Peyer's patch (tissue), 4 donors: ENCODE measurements at places on chromosomes 7 and 10. TPM values are rescaled to one million over a fixed set of nuclear protein-coding genes. Genes with fewer than 3 reads are reported as not detected.

PSD gene
- not detected for total RNA-seq

- no peak for DNase-seq
These were observed 27.0 kb downstream of the PDZD8 start for GRCh38 chr10:117348236-117348635.

MINDY4 gene
- 3.9 TPM for total RNA-seq

DNA sequence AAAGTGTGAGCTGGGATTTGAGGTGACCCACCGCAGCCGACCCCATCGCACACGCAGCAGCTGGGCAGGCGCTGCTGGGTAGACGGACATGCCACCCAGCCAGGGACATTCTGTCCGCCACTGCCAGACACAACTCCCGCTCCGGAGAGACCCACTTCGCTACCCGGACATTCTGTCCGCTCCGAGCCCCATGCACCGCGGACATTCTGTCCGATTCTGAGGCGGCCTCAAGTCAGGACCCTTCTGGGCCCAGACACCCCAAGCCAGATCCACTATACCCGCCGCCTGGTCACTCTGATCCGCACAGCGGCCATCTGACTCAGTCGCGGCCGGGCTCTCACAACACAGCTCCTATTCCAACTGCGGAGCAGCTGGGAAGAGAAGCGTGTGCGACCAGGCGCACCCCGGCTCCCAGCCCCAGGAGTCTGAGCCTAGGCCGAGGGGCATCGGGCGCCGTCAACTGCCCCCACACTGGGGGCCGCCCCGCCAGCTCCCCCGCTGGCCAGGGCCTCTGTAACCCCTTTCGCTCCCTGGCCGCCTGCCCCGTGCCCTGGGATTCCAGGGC lies 763 bp downstream of the PITX3 start:
- no peak for DNase-seq

IFIT3 gene
- 16.4 TPM for total RNA-seq

DNA sequence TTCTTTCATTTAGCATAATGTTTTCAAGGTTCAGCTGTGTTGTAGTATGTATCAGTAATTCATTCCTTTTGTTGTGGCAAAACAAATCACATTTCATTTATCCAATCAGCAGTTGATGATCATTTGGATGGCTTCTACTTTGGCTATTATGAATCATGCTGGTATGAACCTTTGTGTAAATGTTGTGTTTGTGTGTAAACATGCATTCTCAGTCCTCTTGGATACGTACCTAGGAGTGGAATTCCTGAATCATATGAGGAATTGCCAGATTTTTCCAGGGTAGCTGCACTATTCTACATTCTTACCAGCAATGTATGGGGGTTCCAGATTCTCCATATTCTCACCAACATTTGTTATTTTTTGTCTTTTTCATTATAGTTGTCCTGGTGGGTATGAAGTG lies 578.5 kb upstream of the MKI67 start:
- no peak for DNase-seq

DNA sequence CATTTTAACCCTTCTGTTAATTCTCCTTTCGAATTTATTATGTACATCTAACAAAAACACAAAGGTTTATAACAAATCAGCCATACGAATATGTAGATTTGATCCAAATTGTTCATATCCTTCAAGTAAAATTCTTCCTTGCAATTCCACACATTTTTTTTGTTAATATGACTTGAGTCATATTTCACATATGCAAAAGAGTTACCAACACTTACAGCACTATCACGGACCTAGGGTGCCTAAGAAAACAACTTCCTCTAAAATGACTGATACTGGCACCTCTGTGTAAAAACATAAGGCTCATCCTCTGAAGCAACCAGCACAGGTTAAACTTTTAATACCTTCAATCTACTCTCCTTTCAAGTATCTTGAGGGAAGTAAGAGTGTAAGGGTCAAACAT lies 451.8 kb downstream of the SEMA3D start:
- no peak for DNase-seq

MARVELD1 gene
- 5.2 TPM for total RNA-seq

GRCh38 chr10:112821038-112821437 lies 129.0 kb upstream of the TCF7L2 start:
- DNase-seq, result no peak

DNA sequence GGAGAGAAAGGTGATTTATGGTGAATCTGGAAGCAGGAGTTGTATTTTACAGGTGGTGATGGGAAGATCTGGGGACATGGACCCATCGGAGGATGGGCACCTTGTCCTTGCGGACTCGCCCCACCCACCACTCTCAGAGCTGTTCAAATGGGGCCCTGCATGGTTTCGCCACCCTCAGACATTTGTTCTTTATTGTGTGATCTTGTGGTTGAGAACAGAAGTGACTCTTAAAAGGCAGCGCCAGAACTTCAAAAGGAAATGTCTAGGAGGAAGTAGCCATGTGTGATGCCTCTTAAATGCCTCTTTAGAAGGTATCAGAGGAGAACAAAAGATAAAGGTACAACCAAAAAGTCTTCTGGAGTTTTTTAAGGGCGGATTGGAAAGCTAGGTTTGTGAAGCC lies 205.7 kb downstream of the KIAA1217 start:
- DNase-seq, result no peak

DNA sequence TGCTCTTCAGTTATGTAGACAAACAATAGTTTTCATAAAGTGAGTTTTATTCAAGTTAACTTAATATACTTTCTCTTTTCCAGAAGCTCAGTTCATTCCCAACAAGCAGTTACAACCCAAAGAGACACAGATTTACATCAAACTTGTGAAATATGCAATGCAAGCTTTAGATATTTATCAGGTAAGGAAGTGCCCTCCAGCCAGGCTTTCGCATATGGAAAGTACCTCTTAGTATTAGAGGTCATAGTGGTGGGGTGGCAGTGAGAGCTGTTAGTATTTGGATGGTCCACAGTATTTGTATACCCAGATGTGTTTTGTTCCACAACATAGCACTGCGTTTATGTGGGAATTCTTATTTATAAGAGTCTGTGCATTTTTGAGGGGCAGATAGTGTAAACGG lies 32.1 kb downstream of the TRRAP start:
- no peak for DNase-seq

DNA sequence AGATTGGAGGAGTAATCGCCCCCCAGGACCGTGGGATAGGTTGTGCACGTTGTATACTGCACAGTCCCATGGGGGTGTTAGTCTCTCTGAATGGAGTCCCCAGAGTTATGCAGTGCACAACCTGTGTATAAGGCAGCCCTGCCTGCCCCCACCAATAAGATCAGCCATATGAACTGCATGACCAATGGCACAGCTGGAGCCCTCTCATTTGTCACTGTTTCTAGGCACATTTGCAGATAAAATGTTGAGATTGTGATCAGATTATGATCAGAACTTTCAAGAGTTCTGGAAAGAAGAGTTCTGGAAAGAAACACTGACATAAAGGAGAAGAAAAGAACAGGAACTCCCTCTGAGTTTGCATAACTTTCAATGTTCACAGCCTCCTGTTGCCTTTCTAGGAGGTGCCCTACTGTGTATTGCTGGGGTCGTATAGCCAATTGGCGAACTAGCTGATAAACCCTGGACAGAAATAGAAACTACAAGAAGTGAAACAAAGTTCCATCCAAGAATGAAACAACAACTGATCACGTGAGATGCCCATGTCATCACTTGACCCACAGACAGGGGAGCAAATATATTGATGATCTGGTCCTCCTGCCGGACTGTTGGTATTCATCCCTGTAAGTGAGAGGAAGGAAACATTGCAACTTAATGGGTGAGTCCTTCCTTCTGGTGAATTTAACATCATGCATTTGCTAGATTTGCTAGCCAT lies 49.6 kb upstream of the TOMM7 start:
- DNase-seq, result peak; percentile 37

MORN4 gene
- not detected for total RNA-seq

DNA sequence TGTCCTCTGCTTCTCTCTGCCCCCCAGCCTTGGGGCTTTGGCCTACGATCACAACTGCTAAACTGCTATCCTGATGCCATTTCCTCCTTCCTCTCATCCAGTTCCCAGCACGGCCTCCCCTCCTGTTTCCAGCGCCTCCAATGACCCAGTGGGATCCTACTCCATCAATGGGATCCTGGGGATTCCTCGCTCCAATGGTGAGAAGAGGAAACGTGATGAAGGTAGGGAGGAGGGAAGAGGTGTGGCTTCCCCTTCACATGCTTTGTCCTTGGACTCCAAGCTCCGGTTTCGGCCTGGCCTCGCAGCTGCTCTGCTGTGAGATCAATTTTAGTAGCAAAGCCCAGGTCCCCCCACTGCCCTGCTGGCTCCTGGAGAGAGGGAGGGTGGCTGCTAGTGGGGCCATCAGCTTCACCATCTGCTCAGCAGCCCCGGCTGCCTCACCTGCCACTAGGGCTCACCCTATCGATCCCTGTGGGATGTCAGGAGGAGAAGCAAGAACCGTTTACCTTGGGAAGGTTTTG lies 35.8 kb downstream of the PAX2 start:
- no peak for DNase-seq

- DNase-seq, result no peak
These were observed 173.4 kb upstream of the BMPER start for GRCh38 chr7:33731912-33732311.

- DNase-seq, result no peak
These were observed 128.6 kb upstream of the PDLIM1 start for GRCh38 chr10:95419399-95419798.

DNA sequence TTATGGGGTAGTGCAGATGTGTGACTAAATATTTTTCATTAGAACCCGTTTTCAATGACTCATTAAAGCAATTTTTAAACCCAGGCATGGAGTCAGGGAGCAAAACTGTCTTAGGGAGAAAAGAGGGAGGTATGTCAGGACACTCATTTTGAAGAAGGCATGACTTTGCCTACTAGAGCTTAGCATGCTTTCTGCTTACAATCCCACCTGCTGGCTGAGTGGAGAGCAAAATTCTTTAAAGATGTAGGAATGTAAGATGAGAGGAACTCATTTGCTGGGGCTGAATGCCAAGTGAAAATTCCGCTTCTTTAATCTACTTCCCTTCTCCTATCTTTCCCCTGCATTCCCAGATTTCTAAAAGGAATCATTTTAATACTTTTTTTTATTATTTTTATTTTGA lies 232.6 kb downstream of the GALNT17 start:
- DNase-seq, result no peak

- no peak for DNase-seq
These were observed 167.1 kb upstream of the INHBA start for GRCh38 chr7:41869997-41870396.
